ENCODE measurements at places on chromosomes 6 and 20.

DNA sequence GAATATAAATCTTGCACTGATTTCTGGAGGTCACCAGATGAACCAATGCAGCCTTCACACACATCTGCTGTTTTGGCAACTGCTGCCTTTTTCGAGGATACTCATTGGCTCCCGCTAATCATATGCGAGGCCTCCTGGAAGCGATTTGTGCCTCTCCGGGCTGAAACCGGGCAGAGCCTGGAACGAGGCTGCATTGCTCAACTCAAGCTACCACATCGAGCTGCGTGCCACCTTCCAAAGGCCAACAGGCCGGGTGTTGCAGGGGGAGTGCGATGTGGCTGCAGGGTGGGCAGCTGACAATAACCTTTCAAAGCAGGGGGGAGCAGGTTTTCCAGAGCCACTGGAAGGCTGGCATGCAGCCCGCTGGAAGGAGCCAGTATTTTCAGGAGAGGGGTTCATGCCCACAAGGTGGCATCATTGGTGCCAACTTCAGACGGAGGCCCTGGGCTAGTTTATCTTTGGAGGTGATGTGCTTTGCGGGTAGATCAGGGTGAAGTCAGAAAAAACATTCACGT is 122.6 kb upstream of the IFNGR1 start:
- DNase-seq: peak; percentile 43

- no peak for DNase-seq
Observed at GRCh38 chr6:6891949-6892461, 215.8 kb upstream of the RREB1 start.

- DNase-seq: no peak
Observed at GRCh38 chr6:24492475-24492874, 2.3 kb upstream of the ALDH5A1 start.

GRCh38 chr6:160002882-160003281 is 34.0 kb downstream of the IGF2R start:
- DNase-seq: no peak

DNA sequence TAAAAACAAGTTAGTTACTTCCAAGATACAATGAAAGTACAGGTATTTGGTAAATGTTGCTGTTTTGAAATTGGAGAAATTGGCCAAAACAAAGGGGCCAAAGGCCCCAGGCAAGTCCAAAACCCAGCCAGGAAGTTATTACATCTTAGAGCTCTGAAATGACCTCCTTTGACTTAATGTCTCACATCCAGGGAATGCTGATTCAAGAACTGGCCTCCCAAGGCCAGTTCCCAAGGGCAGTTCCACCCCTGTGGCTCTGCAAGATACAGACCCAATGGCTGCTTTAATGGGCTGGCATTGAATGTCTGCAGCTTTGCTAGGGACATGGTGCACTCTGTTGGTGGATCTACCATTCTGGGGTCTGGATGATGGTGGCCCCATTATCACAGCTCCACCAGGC is 217.3 kb upstream of the FKBP1C start:
- DNase-seq: no peak

GRCh38 chr6:89689732-89690131 is 51.2 kb upstream of the LYRM2 start:
- no peak for DNase-seq

GRCh38 chr6:133856911-133857310 is 32.0 kb upstream of the TCF21 start:
- DNase-seq: no peak

- no peak for DNase-seq
Observed at GRCh38 chr20:25571817-25572216, 13.5 kb downstream of the NINL start.

DNA sequence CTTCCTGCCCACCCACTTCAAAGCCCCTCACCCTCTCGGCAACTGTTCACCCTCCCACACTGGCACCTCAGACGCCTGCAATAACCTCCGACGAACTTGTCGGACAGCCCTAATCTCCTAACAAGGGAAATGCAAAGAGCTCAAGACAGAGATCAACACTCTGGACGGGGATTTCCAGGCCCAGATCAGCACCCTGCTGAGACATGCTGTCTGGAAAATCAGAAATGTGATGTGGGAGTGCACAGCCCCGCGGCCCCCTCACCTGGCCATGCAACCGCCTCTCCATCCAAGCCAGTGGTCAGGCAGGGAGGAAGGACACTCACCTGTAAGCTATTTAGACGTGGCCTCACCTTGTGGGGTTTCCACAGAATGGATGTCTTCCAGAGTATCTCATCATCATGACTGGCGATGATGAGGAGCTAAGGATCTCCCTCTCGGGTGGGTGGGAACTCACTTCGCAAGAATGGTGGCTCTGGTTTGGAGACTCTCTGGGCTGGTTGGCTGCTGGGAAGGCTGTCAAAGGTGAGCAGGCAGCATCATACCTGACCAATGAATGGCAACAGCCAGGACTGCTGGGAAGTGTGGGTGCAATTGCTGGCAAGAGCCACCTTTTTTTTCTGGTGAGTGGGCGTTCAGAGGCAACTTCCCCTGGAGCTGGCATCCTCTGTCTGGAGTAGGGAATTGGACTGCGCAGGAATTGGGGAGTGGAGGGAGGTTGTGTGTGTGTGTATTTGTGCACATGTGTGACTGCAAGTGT is 28.1 kb upstream of the ADTRP start:
- peak; percentile 72 for DNase-seq

DNA sequence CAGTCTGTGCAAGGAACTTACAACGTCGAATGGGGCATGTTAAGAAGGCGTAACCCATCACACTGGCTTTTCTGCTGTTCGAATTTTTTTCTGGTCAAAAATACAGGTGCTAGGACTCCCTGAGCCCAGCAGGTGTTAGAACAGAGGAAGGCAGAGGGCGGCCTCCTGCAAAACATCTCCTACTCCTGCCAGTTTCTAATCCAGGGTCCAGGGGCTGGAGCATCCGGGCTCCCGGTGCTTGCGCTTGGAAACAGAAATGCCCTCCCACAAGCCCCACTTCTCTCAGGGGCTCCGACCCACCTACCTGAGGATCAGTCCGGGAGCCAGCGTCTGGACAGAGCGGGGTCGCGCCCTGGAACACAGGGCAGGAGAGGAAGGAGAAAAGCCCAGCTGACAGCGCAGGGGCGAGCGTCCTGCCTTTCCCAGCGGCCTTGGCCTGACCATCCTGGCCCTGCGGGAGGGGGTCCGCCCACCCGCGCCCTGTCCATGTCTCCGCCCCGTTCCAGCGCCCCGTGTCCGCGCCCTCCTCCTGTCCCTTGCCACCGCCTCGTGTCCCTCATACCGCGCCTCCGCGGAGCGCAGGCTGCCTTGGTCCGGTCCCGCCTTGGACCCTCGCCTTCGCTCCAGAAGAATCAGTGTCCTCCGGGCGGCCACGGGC is 14.8 kb upstream of the LPA start:
- no peak for DNase-seq

DNA sequence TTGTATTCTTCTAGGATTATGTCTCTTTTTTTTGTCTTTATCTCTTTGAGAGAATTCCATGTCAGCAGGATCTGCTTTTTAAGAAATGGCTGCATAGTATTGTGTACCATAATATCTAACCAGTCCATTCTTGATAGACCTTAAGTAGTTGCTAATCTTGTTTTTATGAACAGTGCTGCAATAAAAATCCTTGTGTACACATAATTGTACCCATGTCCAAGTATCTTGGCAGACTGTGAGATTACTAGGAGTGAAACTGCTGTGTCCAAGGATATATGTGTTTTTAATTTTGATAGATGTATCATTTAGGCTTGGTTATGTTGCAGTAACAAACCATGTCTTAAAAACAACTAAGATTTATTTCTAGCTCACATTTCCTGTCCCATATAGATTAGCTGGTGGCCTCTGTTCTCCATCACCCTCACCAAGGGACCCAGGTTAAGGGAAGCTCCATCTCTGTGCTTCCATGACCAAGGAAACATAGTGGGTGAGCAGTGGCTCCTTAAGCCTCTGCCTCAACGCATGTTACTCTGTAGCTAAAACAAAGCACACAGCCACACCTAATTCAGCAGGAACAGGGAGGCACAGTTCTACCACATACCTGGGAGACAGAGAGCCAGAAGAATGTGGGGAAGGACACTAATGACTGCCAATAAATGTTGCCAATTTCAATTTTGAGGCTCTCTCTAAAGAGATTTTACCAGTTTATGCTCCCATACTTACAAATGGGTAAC is 12.1 kb upstream of the SUMO4 start:
- DNase-seq: no peak

DNA sequence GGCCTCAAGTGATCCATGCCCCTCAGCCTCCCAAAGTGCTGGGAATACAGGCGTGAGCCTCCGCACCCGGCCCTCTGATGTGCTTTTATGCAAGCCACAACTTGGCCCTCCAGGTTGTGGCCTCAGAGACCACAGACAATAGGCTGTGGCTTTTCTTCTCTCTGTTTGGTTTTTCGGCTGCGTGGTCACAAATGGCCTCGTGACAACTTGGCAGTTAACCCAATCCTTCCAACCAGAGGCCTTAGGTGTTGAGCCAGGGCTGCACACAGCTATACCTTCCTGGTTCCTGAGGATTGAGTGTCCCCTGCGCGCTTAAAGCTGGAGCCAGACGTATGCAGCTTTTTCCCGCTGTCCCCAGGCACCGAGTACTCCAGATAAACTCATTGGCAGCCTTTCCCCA is 6.3 kb upstream of the TGM3 start:
- no peak for DNase-seq

DNA sequence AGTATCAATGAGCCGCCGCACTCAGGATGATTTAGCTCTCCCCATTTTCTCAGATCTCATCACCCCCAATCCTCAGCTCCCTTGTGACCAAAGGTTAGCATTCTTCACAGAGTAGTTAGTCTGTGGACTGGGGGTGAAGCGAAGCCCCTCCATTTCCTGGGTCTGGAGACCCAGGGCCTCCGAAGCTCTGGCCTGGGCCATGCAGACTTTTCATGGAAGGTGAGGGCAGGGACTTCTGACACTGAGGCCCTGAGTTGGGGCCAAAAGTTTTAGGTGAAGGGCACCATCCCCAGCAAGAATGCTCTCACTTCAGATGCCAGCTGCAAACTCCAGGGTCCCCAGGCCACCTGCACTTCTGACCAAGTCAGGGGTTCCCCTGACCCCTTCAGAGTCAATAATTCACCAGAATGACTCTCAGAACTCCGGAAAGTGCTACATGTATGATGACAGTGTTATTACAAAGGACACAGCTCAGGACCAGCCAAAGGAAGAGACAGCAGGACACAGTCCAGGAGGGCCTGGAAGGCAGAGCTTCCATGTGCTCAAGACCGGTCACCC is 65.7 kb upstream of the DUSP22 start:
- DNase-seq: no peak

DNA sequence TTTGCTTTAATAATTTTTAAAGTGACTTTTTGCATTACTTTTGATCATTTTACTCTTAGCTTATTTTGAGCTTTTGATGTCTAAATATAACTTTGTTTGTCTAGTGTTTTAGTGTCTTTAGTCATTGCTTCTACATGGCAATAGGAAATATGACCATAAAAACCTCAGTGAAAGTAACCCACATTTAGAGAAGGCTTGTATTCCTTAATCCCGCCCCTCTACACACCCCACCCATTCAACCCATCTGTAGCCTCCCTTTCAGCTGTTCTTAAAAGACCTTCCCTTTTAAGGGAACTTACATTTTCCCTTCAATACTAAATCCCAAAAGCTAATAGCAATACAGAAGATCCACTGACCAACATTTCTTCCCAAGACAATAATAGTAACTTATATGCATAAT is 225.4 kb downstream of the LAMA2 start:
- no peak for DNase-seq

- no peak for DNase-seq
Observed at GRCh38 chr20:1631309-1632151, 11.7 kb upstream of the SIRPB1 start.

DNA sequence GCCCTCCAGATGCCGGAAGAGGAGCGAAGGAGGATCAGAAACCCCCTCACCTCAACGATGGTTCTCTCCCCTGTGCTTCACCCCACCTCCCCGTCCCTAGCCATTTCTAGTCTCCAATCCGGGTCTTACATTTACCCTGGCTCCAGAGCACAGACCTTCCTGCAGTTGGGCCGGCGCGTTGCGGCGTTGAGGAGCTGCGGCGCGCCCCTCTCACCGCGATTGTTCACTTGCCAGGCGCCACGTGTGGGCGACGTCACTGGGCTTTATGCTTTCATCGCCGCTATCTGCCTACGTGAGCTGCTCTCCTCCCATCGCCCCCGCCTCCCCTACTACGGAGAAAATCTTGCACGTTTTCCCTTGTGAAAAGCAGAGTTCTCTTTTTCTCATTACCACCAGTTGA is at the start of gene CRISP2:
Gene CRISP2, minus strand, starts transcription at position 198 of the 400 bp plus-strand sequence. CDS start 4,347 bp downstream, outside the sequence.
- no peak for DNase-seq

- DNase-seq: no peak
Observed at GRCh38 chr6:11773013-11773412, 5.6 kb downstream of the ADTRP start.

- no peak for DNase-seq
Observed at GRCh38 chr6:56520218-56520617, 122.5 kb downstream of the DST start.

DNA sequence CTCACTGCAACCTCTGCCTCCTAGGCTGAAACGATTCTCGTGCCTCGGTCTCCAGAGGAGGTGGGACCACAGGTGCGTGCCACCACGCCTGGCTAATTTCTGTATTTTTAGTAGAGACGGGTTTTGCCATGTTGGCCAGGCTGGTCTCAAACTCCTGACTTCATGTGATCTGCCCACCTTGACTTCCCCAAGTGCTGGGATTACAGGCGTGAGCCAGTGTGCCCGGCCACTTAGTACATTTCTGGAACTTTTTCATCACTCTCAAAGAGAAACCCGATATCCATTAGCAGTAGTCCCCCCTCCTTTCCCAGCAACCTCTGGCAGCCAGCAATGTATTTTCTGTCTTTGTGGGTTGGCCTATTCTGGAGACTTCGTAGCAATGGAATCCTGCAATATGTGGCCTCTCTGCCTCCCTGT is 109.8 kb downstream of the JARID2 start:
- no peak for DNase-seq

GRCh38 chr20:50848846-50849673 is 54.2 kb downstream of the BCAS4 start:
- DNase-seq: no peak

GRCh38 chr20:35842361-35842760 is 70.5 kb downstream of the PHF20 start:
- no peak for DNase-seq

- no peak for DNase-seq
Observed at GRCh38 chr6:145489583-145489982, 245.7 kb downstream of the EPM2A start.

DNA sequence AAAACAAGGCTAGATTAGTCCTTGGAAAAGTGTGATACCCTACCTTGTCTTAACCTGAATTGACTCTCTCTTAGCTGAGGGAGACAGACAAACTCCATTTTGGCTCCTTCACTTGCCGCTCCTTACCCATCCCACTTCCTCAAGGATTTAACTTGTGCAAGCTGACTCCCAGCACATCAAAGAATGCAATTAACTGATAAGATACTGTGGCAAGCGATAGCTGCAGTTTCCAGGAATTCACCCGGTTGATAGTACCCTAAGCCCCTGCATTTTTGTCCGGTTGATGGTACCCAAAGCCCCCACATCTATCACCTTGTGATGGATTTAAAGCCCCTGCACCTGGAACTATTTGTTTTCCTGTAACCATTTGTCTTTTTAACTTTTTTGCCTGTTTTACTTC is 1.9 kb upstream of the SERINC3 start:
- DNase-seq: no peak

Data from DND-41 (cell line).